ENCODE measurements at places on chromosomes 7 and 10. TPM values are rescaled to one million over a fixed set of nuclear protein-coding genes. Genes with fewer than 3 reads are reported as not detected.

- H3K27me3 ChIP-seq = no peaks in the 10 kb centered on the region
- no peak overlapping the region for H3K4me3 ChIP-seq
- no peak for DNase-seq
- H3K36me3 ChIP-seq = peaks cover 80% of the 10 kb centered on the region
Measured at GRCh38 chr10:128059266-128059981, 66.8 kb downstream of the MKI67 start.

DNA sequence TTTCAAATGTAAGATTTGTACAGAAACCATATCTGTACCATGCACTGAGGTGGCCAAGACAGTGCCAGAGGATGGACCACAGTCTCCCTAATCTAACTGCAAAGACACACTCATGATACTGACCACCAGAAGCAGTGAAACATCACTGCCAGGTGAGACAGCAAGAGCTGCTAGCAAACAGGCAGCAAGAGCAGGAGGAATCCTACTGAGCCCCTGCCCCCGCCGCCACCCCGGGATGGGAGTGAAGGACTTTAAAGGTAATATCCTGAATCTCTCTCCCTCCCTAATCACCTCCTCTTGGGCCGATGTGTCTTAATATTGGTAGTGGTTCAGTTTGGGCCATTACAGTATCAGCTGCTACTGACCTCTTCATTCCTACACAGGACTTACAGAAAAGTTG lies 144.3 kb downstream of the XPNPEP1 start:
- no peaks in the 10 kb centered on the region for H3K27me3 ChIP-seq
- DNase-seq = no peak
- no peak overlapping the region for H3K4me3 ChIP-seq
- no peaks in the 10 kb centered on the region for H3K4me1 ChIP-seq
- no peak overlapping the region for H3K27ac ChIP-seq

Gene BTBD16
- total RNA-seq = 0.62 TPM

- peaks cover 22% of the 10 kb centered on the region for H3K4me1 ChIP-seq
- H3K36me3 ChIP-seq = no peaks in the 10 kb centered on the region
- peak; percentile 79 for DNase-seq
- peaks cover 5% of the 10 kb centered on the region for H3K27me3 ChIP-seq
Measured at GRCh38 chr7:29988424-29989256, 961 bp downstream of the SCRN1 start.

Gene SLC13A1
- not detected for total RNA-seq

Gene FBXO24
- total RNA-seq = 0.74 TPM

- no peak overlapping the region for H3K27ac ChIP-seq
- no peaks in the 10 kb centered on the region for H3K4me1 ChIP-seq
- H3K36me3 ChIP-seq = no peaks in the 10 kb centered on the region
- H3K27me3 ChIP-seq = no peaks in the 10 kb centered on the region
Measured at GRCh38 chr7:71144963-71145362, 13.0 kb downstream of the GALNT17 start.

DNA sequence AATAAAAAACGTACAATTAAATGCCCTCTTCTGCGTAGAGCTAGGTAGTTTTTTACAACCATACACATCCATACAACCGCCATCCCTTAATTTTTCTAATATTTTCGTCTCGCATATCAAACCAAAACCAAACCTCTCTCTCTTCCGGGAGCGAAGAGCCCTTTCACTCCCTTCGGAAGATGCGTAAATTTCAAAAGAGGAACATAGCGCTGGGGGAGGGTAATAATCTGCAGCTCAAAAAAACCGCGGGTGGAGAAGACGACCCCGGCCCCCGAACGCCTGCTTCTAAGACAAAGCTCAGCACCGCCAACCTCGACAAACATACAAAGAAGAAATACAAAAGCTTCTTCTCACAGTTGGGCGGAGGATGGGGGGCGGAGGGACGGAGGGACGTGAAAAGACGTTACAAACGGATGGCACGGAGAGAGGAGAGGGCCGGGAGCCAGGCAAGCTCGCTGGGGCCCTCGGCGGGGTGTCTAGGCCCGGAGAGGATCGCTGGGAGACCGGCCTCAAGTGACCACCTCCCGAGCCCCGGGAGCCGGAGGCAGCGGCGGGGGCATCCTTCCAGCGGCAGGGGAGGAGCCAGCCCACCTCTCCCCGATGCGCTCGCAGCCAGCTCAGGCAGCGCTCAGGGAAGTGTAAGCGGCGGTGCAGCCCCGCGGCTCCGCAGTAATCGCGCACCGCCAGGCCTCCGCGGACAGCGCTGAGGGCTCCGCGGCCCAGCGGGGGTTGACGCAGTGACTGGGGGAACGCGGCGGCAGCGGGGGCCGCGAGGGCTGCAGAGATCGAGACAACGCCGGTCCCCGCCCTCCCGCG lies 851 bp downstream of the MKRN1 start:
- peaks cover 28% of the 10 kb centered on the region for H3K4me1 ChIP-seq
- peak overlapping the region; percentile 98 for H3K4me3 ChIP-seq
- no peaks in the 10 kb centered on the region for H3K27me3 ChIP-seq
- H3K36me3 ChIP-seq = no peaks in the 10 kb centered on the region
- H3K27ac ChIP-seq = peak overlapping the region; percentile 94

Gene GIMAP1
- total RNA-seq = 18.8 TPM

GRCh38 chr10:126376956-126377355 lies 11.3 kb downstream of the ADAM12 start:
- no peaks in the 10 kb centered on the region for H3K27me3 ChIP-seq
- no peak overlapping the region for H3K27ac ChIP-seq
- no peak for DNase-seq
- H3K36me3 ChIP-seq = no peaks in the 10 kb centered on the region
- H3K4me1 ChIP-seq = no peaks in the 10 kb centered on the region
- H3K4me3 ChIP-seq = no peak overlapping the region

DNA sequence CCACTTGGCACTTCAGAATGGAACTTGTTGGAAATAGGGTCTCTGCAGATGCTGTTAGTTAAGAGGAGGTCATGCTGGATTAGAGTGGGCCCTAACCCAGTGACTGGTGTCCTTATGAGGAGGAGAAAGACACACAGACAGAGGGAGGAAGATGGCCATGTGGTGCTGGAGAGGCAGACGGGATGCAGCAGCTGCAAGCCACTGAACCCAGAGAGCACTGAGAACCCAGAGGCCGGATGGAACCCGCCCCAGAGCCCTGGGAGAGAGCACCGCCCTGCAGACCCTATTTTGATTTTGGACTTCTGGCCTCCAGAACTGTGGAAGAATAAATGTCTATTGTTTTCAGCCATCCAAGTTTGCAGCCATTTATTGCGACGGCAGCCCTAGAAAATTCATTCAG lies 58.0 kb upstream of the EBF3 start:
- H3K27me3 ChIP-seq = no peaks in the 10 kb centered on the region
- no peaks in the 10 kb centered on the region for H3K36me3 ChIP-seq
- H3K4me3 ChIP-seq = no peak overlapping the region
- no peaks in the 10 kb centered on the region for H3K4me1 ChIP-seq
- no peak for DNase-seq

DNA sequence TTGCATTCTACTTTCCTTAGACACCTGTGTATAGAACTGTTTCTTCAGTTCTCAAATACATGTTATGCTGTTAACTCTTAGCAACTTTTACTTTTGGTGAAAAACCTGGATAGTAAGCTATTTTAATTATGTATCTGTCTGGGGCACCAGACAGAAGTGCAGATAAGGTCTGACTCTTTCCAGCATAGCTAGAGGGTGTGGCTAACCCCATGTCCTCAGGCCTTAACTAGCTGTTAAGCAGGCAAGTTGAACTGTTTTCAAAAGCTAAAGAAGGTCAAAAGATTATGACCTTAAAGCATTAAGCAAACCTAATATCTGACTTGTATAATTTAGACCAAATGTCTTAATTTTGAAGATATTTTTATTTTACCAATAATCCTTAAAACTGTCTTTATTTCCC lies 45.1 kb upstream of the INHBA start:
- H3K27ac ChIP-seq = no peak overlapping the region
- H3K27me3 ChIP-seq = no peaks in the 10 kb centered on the region
- no peaks in the 10 kb centered on the region for H3K4me1 ChIP-seq
- no peak overlapping the region for H3K4me3 ChIP-seq
- DNase-seq = no peak

DNA sequence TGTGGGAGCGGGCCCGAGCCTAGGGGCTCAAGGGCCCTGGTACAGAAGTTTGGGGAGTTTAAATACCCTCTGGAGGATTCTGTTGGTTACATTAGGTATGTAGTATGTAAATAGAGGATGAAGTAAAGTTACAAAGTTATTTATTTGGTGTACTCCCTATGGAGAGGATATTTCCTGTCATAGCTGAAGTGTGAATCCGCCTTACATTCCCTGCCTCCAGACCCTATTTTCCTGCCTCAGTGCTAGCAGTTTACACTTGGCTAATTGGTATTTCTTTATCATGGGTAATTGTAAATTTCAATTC lies 60.6 kb upstream of the KLF14 start:
- no peak overlapping the region for H3K27ac ChIP-seq
- no peaks in the 10 kb centered on the region for H3K36me3 ChIP-seq
- no peaks in the 10 kb centered on the region for H3K27me3 ChIP-seq
- H3K4me3 ChIP-seq = no peak overlapping the region

DNA sequence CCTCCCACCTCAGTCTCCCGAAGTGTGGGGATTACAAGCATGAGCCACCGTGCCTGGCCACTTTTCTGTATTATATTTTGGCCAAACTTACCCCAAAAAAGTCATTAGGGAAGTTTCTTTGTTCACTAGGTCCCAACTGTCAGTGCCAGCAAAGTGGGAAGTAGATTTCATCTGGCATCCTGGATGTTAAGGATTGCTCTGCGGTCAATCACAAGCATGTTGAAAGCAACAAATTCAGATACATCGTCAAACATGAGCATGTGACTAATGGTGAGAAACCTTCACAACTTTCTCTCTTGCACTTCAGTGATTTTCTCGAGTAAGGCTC lies 14.3 kb upstream of the LRRC17 start:
- H3K27ac ChIP-seq = no peak overlapping the region
- no peaks in the 10 kb centered on the region for H3K27me3 ChIP-seq
- H3K4me1 ChIP-seq = peaks cover 12% of the 10 kb centered on the region
- DNase-seq = no peak

Measured in lower lobe of right lung (tissue), 2 donors.